GM20000 (cell line): ENCODE measurements at places on chromosomes 6 and 20.

GRCh38 chr6:90547991-90548390, 38.9 kb downstream of the MAP3K7 start:
- no peak for DNase-seq

DNA sequence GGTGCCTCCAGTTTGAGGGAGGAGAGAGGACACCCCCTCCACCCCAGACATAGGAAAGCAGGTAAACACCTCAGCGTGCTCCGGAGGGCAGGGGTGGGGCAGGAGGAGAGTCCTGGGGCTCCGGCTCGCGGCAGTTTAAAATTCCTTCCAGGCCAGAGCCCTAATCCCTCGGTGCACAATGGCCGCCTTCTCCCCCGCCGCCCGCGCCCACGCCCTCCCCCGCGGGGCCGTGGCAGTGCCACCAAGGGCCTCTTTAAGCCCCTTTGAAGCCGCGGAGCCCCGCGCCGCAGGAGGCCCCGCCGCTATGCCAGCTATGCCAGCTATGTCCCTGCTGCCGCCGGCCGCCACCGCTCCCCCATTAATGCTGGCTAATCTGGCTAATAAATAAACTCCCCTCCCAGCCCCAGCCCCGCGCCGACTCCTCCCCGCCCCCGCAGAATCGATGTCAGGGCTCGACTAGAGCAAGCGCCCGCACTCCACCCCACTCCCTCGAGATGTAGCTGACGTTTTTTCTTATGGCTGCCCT, 125.1 kb downstream of the MRPL14 start:
- DNase-seq: no peak

- peak; percentile 52 for DNase-seq
These were observed 52.1 kb upstream of the BEND6 start for GRCh38 chr6:56902641-56903464.

GRCh38 chr6:47009583-47009982, 32.5 kb downstream of the ADGRF1 start:
- DNase-seq: no peak

DNA sequence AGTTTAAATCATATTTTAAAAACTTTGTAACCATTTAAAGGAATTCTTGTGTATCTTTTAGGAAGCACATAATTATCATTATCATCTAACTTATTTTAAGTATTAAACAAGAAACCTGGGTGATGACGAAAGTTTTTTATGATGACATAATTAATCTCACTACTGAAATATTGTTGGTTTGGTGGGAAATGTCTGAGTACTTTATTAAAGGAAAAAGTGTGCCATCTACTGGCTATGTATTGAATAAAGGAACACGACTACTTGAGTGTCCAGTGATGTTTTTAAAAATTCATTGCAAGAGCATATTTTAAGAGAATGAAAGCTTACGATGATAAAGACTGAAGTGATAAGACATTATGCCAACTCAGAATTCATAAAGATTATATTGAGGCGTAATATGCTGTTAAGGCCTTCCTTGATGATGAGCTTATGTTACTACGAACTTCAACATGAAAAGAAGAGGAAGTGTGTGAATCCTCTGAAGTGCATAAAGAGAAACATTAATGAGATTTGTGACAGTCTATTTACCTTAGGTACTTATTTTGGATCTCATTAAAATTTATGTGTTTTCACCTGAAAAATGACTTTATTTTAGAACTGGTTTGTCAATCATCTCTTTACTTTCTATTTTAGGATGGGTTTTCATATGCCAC, 12.0 kb upstream of the TRMT11 start:
- peak; percentile 44 for DNase-seq

DNA sequence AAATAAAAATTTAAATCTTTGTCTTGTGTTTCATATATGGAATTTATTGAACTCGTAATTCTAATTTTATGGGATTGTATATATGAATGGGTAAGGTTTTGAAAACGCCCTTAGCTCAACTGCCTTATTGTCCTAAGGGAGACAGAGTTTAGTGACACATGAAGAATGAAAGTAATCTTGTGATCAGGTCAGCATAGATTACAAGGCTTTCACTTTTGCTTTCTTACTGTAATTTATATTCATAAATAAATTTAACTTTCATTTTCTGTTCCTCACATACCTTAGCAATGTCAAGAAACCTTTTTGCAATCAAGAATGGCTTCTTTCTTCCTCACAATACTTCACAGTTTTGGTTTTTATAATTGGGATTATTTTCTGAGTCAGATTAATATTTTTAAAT, 14.4 kb downstream of the KPNA5 start:
- DNase-seq: peak; percentile 54

DNA sequence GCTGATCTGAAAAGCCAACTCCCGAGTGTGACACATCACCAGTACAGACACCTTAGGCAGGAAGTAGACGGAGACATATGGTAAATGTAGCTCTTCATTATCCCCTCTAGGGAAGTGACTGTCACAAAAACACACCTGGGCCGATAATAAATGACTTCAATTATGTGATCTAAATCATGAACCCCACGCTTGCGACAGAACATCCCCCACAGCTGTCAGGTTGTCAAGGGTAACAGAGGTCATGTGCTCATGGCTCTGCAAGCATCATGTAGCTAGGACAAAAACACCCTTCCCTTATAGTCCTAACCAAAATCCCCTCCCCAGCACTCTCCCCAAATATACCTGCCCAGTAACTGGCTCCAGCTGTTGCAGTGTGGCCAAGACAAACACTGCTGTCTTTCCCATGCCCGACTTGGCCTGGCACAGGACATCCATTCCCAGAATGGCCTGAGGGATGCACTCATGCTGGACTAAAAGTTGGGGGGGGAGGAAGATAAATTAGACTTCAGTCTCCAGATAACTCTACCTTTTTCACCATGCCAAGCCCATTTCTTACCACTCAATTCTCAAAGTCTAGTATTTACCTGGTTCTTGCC, 2.9 kb downstream of the DDX39B start:
- no peak for DNase-seq

- no peak for DNase-seq
These were observed 88.4 kb upstream of the CEP85L start for GRCh38 chr6:118739696-118740353.

DNA sequence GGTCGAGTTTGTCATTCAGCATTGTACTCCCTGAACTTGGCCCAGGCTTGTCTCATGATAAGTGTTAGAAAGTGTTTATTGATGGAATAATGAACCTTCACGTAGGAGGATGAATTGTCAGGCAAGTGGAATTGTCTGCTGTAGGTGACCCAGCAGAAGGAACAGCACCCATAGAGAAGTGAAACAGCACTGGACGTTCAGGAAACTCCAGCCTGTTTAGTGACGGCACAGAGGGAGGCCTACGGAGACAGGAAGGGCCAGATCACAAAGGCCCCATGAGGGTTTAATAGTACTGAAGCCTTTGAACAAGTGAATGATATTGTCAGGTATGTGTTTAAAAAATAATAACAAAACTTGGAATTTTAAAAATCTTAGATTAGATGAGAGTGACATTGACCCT, 2.9 kb downstream of the STX11 start:
- peak; percentile 28 for DNase-seq

DNA sequence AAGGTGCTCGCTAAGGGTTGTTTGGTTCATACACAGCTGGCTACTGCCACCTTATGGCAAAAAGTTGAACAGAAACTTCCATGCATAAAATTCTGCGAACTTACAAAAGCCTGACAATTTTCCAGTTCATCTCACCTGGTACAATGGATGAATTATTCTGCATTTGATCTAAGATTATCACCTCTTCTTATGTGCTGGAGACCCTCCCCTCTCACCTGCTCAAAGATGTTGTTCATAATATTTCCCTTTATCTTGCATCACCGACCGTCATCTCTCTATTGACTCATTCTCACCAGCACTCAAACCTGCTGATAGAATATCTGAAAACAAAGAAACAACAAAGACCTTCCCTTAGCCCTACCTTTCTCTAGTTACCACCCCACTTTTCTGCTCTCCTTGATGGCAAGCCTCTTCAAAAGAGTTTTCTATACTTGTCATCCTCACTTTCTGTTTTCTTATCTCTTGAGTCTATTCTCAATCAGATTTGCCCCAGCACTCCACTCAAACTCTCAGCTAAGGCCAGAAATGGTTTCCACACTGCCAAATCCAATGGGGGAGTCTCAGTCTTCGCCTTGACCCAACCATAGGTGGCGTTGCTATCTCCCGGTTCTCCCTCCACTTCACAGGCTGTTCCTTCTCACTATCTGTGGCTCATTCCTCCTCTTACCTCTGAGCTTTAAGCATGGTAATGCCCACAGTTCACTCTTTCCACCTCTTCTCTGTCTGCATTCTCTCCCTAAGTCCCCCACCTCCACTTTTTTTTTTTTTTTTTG, 25.8 kb downstream of the SNRNP48 start:
- peak; percentile 53 for DNase-seq

DNA sequence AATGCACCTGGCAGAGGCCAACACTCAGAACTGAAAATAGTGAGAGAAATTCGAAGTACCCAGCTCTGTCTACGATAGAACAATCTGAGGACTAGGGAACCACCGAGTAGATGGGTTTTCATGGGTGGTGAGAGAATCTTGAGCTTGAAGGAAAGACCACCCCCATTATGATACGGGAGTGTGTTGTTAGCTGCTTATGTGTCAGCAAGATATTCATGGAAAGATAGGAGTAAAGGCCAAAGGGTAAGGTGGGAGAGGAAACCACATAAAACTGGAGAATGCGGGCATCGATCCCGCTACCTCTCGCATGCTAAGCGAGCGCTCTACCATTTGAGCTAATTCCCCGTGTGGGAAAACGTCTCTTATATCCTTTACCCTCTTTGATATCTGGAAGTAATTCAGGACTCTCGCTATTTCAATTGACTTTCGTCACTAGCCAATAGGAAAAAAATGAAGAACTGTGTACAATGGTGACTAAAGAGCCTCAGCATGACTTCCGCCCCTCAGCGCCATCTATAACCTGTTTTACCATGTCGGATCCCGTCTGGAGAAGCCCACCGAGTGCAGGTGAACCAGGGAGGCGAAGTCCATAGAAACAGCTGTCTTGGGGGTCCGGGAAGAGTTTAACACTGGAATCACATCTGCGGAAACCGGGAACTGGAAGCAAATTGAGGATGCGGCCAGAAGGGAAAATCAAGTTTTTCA, 25.0 kb upstream of the ABT1 start:
- no peak for DNase-seq

DNA sequence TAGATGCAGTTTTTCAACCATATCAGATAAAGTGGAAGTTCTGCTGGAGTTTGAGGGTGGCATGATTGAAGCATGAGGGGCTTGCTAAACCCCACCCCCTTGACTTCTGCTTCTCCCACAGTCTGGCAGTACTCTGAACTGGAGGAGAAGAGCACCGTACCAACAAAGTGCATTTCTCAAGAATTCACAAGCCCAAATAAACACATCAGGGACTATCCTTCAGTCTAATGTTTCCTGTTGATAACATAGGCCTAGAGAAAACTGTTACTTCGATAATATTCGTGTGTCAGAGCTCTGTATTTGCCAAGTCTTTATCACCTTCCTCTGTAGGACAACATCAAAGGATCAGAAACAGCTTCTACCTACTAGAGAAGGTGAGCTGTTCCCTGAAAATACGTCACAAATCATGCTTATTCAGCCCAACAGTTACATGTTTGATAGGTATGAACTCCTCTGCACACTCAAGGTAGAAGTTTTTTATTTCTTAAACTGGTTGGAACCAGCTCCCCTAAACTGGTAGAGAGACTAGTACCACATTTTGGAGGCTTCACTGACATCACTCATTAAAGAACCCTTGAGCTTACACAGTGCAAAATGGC, 153.2 kb upstream of the PRND start:
- no peak for DNase-seq

GRCh38 chr20:50353289-50353961, 156.8 kb upstream of the PTPN1 start:
- no peak for DNase-seq

- no peak for DNase-seq
These were observed 508.0 kb upstream of the ADGRB3 start for GRCh38 chr6:68127074-68127473.

- DNase-seq: no peak
These were observed 9.8 kb downstream of the PAQR8 start for GRCh38 chr6:52371656-52372191.

GRCh38 chr6:157188213-157188612, 135.1 kb downstream of the TMEM242 start:
- DNase-seq: no peak

DNA sequence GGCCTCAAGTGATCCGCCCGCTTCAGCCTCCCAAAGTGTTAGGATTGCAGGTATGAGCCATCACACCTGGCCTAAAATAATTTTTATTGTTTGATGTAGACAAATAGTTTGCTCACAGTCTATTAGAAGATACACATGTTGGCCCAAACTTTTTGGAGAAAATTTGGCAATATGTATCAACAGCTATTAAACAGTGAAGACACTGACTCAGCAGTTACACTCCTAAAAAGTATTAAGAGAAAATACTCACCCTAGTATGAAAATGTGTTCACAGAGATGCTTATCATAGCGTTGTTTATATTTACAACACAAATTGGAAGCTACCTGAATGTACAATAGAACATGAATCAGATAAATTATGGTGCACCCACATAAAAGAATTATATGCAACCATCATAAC, 173.1 kb downstream of the WDR27 start:
- DNase-seq: no peak

DNA sequence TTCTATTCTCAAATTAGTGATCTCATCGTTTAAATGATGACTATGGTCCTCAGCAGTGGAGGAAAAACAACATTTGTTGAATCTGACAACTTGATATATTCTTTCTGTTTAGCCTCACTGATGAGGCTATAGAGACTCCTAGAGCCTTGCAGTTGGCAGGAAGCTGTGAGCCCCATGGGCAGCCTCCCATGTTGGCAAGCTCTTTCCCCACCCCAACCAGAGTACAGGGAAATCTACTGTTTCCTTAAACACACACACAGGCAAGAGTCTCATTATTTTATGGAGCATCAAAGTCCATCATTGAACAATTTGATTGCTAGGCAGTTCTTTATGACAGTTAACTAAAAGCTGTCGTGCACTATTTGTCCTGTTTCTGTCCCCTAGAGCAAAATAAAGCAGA, 498.2 kb upstream of the CITED2 start:
- DNase-seq: no peak

DNA sequence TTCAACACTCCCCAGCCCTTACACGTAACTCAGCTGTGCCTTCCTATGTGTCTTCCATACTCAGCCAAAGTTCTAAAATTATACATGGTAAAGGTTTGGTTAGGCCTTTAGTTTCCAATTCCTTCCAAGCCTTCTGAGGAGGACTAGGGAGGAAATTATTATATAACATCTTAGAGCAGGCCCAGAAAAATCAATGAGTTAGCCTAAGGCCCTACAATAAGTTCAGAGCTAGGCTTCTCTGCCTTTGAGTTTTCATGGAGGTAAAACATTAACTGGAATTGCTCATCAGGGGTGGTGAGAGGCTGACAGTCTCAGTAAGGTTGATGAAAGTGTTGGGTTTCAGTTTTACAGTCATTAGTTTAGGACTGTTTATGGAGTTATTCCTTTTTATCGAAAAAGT, 286.0 kb downstream of the ADGB start:
- DNase-seq: peak; percentile 4

DNA sequence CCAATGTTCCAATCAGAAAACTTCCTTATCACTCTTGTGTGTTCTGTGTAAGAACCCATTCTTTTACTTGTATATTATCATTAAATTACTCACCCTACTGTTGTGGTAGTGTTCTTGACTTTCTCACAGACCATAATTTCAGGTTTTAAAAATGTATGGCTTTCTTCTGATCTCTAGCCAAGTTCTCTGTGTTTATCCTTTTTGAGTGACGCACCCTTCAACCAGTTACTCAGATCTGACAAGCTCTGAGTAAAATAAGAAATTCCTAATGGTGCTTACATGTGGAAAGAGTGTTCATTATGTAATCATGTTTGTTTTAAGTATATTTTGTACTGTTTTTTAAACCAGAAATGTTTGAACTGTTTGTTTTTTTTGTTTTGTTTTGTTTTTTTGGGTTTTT, 11.0 kb downstream of the TBPL1 start:
- no peak for DNase-seq
